ENCODE measurements at places on chromosomes 7 and 10.

- no peak for DNase-seq
Measured at GRCh38 chr7:134752006-134752760, 27.3 kb upstream of the CALD1 start.

- no peak for DNase-seq
Measured at GRCh38 chr10:61215246-61215645, 237.9 kb downstream of the TMEM26 start.

DNA sequence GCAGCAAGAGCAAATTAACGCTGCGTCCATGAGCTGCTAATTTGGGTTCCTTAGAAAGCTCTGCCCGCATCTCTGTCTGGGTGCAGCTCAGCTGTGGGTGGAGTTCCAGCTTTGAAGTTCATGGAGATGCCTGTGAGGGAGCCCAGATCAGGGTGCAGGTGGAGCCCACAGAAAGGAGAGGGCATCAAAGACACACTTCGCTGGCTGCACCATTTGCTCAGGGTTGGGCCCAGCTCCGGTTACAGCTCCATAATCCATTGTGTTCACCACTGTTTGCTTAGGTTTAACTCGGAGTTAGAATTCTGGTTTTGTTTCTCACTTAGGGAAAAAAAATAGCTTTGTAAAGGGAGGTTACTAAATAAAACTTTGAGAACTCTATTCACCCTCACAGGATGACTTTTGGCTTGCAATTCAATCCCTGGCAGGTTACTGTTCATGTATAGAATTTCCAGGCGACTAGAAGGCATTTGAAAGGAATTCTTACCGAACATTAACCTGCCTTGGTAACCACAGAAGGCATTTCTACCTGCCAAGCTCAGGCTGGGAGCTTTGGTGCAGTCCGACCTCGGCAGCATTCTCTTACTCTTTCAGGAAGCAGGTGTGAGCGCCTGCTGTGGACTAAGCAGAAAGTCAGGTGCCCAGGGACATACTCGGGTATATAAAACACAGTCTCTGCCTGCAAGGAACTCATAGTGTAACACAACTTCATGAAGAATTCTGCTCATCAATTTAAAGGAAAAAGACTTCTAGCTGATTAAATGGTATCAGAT, 179.5 kb upstream of the RNF32 start:
- no peak for DNase-seq

GRCh38 chr10:62081341-62082270, 180.1 kb downstream of the ARID5B start:
- no peak for DNase-seq
